Stimulated activated CD4-positive, alpha-beta T cell treated with anti-CD3 and anti-CD28 coated beads, Interleukin-4, amount 100 ng/mL, for 4 hours (primary cell): ENCODE measurements at places on chromosomes 5 and 9.

GRCh38 chr5:78953092-78953800, 31.9 kb downstream of the ARSB start:
- no peak for DNase-seq

DNA sequence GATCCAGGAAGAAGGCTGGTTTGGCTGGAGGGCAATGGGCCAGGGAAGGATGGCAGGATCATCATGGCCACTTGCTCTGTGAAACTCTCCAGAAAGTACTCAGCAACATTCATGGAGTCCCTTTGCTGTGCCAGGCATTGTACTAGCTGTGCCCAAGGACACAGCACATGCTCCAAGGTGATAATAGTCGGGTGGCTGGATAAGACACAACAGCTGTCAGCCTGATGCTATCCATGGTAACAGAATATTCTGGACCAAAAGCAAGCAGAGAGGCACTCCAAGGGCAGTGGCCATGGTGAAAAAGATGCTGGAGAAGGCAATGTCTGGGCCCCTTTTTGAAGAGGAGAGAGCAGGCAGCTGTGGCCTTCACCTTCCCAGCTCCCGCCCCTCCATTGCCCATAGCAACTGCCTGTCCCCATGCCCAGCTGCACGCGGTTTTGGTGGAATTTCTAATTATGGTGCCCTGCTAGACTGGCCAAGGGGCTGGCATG, 113.8 kb upstream of the CPEB4 start:
- DNase-seq, result no peak

DNA sequence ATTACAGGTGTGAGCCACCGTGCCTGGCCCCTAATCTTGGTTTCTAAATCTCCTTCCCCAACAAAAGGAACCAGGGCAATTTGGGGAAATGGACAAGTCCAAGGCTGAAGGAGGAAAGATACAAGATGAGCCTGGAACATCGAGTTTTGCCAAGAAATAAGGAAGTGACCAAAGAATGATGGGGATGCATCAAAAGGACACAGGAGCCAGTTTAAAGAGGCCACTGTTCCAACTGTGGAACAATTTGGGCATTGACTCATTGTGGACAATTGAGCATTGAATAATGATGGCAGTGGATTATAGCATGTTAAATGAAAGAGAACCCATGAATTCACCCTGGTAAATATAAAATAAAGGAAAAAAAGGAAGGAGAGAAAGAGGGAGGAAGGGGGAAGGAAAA, 47.5 kb downstream of the DUSP1 start:
- DNase-seq, result no peak

DNA sequence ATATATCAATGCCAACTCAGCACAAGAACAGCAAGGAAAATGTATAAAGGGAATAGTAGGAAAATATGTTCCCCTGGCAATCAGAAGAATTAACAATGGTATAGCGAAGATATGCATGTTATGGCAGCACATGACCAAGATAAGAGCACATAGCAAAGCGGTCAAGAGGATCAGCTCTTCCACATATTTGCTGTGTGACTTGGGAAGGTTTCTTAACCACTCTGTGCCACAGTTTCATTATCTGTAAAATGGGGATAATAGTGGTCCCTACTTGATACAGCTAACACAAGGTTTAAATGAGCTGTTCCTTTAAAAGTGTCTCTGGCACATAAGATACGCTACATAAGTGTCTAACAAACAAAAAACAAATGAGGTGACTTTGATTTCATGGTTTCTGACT, 77.9 kb upstream of the PIP5K1B start:
- no peak for DNase-seq
